ENCODE measurements at places on chromosomes 16 and 17. TPM values are rescaled to one million over a fixed set of nuclear protein-coding genes. Genes with fewer than 3 reads are reported as not detected.

The FBXO39 gene
- not detected for total RNA-seq

DNA sequence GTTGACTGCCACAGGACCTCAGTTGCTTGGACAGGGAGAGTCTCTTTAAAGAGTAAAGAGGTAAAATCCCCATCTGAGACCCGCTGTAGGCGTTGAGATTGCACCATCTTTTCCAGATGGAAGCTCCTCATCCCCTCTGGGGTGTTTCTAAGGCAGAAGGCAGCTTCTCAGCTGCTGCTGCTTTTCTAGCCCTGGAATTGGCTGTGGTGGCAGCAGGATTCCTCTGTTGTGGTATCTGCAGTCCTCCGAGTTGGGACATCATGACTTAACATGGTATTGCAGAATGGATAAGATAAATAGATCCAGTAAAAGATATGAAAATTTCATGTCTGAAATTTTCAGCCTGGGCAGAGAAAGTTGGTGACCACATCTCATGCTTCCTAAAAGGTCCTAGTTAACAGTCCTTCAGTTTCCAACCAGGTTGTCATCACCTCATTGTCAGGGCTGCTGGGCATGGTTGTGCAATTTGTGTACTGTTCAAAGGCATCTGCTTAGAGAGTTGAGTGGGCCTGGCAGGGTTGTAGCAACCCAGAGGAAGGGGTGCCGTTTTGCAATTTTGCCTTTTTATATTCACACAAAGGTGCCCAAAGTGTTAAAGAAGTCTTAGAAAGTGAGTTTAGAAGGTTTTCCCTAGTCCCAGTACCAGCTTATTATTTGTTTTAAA lies 150.4 kb downstream of the SPECC1 start:
- peak; percentile 27 for DNase-seq
- peaks cover 2% of the 10 kb centered on the region for H3K4me1 ChIP-seq
- H3K4me3 ChIP-seq, result no peak overlapping the region

The ZNF423 gene
- total RNA-seq, result under 0.01 TPM

DNA sequence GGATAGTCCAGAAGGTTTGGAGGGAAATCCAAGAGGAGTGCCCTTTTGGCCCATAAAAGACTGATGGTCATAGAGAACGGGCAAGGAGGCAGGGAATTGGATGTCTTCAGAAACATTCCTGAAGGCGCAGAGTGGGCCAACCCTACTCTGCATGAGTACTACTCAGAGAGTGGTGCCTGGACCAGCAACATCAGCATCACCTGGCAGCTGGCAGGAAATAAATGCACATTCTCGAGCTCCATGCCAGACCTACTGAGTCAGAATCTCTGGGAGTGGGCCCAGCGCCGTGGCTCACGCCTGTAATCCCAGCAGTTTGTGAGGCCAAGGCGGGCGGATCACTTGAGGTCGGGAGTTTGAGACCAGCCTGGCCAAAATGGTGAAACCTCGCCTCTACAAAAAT lies 27.1 kb upstream of the SLC39A11 start:
- H3K4me3 ChIP-seq, result no peak overlapping the region
- no peaks in the 10 kb centered on the region for H3K36me3 ChIP-seq
- no peak overlapping the region for H3K27ac ChIP-seq

DNA sequence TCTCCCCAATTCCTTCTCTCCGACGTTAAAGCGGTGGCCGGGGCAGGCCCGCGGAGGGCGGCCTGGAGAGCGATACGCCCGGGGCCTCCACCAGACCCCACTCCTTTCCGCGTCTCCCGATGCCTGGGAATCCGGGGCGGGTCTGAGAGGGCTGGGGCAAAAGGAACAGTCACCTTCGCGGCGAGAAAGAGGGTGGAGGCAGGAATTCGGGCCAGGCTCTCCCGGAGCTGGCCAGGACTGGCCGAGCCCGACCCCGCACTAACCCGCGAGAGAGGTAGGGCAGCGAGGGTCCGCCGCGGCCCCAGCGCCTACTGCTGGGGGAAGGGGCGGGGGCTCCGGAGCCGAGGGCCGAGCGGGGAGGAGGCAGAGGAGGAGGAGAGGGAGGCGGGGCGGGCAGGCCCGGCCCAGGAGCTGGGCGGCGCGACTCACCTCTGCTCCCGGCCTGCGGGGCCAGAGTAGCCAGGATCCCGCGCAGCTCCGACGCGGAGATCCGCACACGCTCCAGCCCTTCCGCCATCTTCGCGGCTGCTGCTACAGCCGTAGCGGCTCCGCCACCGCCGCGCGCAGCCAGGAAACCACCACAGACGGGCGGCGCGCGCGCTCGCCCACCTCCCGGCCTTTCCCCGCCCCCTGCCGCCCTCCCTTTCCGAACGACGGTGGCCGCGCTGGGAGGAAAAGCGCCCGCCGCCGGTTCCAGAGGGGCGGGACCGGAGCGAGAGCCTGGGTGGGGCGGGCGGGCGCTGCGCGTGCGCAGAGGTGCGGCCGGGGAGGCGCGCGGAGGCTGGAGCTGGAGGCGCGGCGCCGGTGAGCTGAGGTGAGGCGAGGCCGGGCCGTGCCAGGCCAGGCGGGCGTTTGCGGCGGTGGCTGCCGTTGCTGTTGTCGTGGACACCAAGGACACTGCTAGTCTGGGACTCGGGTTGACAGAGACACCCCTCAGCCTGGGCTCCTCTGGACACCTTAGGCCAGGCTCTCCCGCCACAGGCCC lies at the start of the genes SMG6 and SRR:
SMG6 (minus strand) TSS at position 582 of the 985 bp plus-strand sequence; CDS start at position 517, 65 bp downstream.
SRR (plus strand) TSS at position 747 of the 985 bp plus-strand sequence. CDS start 11,611 bp downstream, outside the sequence.
- H3K27ac ChIP-seq, result peak within 1 kb of the TSS; percentile 97
- no peaks in the 10 kb centered on the region for H3K4me1 ChIP-seq
- peaks cover 17% of the 10 kb centered on the region for H3K36me3 ChIP-seq
- H3K4me3 ChIP-seq, result peak within 1 kb of the TSS; percentile 96
- peak; percentile 75 for DNase-seq

DNA sequence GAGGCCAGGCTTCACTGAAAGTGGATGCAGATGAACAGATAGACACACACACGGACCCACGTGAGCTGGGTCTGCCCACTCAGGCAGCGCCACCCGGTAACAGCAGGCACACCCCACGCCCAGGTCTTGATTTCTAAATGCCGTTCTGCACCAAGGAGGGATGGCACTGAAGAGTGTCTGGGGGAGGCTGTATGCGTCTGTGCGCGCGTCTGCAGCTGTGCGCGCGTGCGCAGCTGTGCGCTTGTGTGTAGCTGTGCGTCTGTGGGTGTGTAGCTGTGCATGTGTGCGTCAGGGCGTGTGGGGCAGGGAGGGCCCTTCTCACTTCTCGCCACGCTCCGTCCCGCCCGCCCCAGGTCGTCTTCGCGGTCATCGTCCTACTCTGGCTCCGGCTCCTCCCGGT lies 15.5 kb upstream of the IL17C start:
- H3K27ac ChIP-seq, result no peak overlapping the region
- no peaks in the 10 kb centered on the region for H3K27me3 ChIP-seq
- H3K4me1 ChIP-seq, result peaks cover 21% of the 10 kb centered on the region
- H3K4me3 ChIP-seq, result no peak overlapping the region
- peaks cover 54% of the 10 kb centered on the region for H3K36me3 ChIP-seq
- no peak for DNase-seq

- DNase-seq, result peak; percentile 24
- H3K36me3 ChIP-seq, result no peaks in the 10 kb centered on the region
- H3K4me3 ChIP-seq, result no peak overlapping the region
- H3K27me3 ChIP-seq, result no peaks in the 10 kb centered on the region
Observed at GRCh38 chr17:33142705-33143299, 150.3 kb downstream of the ASIC2 start.

DNA sequence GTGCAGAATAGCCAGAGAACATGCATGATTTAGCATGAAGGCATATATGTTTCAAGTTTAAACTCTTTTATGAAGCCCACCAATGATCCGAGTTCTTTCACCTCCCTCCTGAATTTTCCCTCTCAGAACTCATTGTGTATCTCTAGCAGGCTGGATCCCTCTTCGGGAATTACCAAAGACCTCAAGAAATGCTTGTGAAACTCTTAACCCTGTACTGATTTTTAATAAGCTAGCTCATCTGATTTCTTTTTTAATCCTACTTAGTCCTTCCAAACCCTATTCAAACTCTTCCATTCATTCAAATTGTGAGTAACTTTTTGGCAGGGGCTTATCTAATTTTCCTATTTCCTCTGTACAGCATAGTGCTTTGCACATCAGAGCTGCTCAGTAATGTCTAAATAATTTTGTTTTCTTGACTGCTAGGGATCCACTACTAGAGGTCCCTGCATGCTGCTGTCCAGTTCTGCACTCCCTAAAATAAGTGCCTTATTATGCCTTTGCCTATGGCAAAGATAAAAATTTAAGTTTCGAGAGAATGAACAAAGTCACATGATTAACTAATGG lies 723.8 kb downstream of the CDH11 start:
- H3K4me1 ChIP-seq, result no peaks in the 10 kb centered on the region
- DNase-seq, result peak; percentile 41
- no peaks in the 10 kb centered on the region for H3K36me3 ChIP-seq
- no peak overlapping the region for H3K4me3 ChIP-seq
- H3K27me3 ChIP-seq, result no peaks in the 10 kb centered on the region

The TNFRSF13B gene
- total RNA-seq, result not detected

GRCh38 chr16:8899709-8900317 lies 17.7 kb downstream of the LITAFD start:
- no peaks in the 10 kb centered on the region for H3K27me3 ChIP-seq
- H3K4me1 ChIP-seq, result no peaks in the 10 kb centered on the region
- H3K4me3 ChIP-seq, result no peak overlapping the region

All from IMR-90 (cell line).